Renal cortical epithelial cell (primary cell): ENCODE measurements at places on chromosomes 13 and 19. TPM values are rescaled to one million over a fixed set of nuclear protein-coding genes. Genes with fewer than 3 reads are reported as not detected.

GRCh38 chr19:50706387-50706786 is 13.2 kb downstream of the SHANK1 start:
- no peak for DNase-seq

DNA sequence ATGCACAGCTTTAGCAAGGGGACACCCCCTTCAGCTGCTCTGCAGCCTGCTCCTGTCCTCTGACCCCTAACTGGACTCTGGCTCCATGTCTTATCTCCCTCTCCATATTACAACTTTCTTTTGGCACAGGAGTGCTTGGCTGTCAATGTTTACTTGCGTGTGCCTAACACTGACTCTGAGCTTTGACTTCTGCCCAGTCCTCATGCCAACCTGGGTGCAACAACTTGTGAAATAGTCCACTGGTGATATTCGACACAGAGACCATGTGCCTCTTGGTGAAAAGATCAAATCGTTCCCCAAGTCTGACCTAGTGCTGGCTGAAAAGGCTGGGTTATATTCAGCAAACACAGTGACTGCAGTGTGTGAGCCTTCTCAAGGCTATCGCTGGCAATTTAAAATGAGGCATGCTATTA is 34.1 kb upstream of the KLF12 start:
- peak; percentile 25 for DNase-seq

ZNF763 gene
- 1.7 and 5.0 TPM in 2 replicates for total RNA-seq

- DNase-seq, result peak; percentile 29
Measured at GRCh38 chr19:43798546-43799409, 3.5 kb downstream of the LYPD5 start.

PDX1 gene
- total RNA-seq, result not detected in 2 replicates
